ENCODE measurements at places on chromosomes 6 and 20.
A peak's percentile ranks its signal among the peaks of the same experiment; 100 is the strongest.

- DNase-seq = peak; percentile 60
Measured at GRCh38 chr6:30411515-30412207, 66.7 kb downstream of the RPP21 start.

DNA sequence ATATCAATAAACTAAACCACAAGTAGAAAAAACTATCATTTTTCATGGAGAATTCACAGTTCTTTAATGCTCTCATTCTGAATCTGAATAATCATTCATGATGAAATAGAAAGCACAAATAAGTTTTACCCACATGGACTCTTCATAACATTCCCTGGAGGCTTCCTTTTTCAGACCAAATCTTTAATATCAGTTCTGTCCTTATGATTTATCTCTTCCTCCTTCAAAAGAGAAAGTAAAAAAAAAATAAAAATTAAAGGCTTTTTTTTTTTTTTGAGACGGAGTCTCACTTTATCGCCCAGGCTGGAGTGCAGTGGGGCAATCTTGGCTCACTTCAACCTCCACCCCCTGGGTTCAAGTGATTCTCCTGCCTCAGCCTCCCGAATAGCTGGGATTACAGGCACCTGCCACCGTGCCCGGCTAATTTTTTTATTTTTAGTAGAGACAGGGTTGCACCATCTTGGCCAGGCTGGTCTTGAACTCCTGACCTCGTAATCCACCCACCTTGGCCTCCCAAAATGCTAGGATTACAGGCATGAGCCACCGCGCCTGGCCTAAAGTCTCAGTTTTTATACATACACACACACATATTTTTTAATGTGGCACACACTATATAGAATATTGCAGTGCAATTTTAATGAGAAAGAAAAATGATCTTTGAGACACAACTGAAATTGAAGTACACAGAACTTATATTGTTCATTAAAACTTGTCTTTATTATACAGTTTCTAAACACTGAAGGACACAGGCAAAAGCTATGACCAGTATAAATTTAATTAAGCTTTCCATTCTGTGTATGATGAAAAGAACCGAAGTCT, 31.9 kb upstream of the ZNF217 start:
- DNase-seq = no peak

GRCh38 chr6:121237859-121238258, 96.4 kb downstream of the TBC1D32 start:
- no peak for DNase-seq

- DNase-seq = no peak
Measured at GRCh38 chr6:92496527-92496926, 922.8 kb downstream of the EPHA7 start.

DNA sequence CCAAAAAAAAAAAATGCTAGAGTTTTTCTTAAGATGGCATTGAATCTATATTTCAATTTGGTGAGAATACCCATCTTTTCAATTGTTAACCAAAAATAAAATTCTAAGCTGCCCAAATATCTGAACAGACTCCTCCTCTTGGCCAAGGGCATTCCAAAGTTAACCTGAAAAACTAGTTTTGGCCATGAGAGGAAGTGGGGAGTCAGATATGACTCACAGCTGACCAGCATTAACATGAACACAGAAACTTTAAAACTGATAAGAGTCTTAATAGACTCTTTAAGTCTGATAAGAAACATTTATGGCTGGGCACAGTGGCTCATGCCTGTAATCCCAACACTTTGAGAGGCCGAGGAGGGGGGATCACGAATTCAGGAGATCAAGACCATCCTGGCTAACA, 171.3 kb downstream of the FAXC start:
- no peak for DNase-seq

DNA sequence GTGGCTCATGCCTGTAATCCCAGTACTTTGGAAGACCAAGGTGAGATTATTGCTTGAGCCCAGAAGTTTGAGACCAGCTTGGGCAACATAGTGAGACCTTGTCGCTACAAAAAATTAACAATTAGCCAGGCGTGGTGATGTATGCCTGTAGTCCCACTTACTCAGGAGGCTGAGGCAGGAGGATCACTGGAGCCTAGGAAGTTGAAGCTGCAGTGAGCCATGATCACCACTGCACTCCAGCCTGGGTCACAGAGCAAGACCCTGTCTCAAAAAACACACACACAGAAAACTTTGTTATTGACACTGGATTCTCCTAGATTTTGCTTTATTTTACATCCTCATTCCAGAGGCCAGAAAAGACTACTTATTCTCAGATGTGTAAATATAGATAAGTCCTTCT, 9.5 kb upstream of the REV3L start:
- no peak for DNase-seq

DNA sequence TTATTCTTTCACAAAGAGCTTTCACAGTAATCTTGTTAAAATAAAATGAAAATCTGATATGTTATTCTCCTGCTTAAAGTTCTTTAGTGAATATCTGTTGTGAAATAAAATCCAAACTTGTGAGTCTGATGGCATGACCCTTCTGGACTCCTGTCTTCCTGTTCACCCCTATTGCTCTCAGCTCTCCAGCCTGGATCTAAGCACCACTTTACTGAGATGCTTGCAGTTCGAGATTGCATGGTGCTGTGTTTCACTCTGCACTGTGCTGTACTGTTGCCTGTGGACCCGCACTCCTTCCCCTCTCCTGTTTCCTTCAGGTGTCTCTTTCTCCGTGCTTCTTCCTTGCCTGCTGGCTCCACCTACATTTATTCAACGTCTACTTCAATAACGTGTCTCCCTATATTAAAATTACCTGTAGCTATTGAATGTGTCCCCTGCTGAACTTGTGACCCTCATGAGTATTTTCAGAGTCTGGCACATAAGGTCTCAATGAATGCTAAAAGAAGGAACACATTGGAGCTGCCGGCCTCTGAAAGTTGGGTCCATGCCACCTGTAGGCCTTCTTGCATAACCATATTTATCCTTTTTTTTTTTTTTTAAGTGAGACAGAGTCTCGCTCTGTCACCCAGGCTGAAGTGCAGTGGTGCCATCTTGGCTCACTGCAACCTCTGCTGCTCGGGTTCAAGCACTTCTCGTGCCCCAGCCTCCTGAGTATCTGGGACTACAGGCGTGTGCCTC, 100.1 kb downstream of the ARID1B start:
- no peak for DNase-seq

- no peak for DNase-seq
Measured at GRCh38 chr6:170346649-170347048, 40.1 kb downstream of the FAM120B start.

GRCh38 chr6:39268721-39269120, 39.4 kb upstream of the KCNK5 start:
- DNase-seq = no peak

DNA sequence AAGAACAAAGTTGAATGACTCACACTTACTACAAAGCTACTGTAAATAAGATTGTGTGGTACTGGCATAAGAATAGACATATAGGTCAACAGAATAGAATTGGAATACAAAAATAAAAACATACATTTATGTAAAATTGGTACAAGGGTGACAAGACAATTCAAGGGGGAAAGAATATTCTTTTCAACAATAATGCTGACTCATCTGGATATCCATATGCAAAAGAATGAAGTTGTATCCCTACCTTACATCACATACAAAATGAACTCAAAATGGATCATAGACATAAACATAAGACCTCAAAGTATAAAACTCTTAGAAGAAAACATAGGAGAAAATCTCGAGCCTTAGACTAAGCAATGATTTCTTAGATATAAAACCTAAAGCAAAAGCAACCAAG, 50.9 kb downstream of the TRMT6 start:
- DNase-seq = no peak

- DNase-seq = no peak
Measured at GRCh38 chr6:150863213-150863928, 2.1 kb upstream of the MTHFD1L start.

- DNase-seq = no peak
Measured at GRCh38 chr20:63124782-63125580, 91.0 kb downstream of the YTHDF1 start.

- no peak for DNase-seq
Measured at GRCh38 chr20:51612896-51613295, 70.4 kb upstream of the NFATC2 start.

DNA sequence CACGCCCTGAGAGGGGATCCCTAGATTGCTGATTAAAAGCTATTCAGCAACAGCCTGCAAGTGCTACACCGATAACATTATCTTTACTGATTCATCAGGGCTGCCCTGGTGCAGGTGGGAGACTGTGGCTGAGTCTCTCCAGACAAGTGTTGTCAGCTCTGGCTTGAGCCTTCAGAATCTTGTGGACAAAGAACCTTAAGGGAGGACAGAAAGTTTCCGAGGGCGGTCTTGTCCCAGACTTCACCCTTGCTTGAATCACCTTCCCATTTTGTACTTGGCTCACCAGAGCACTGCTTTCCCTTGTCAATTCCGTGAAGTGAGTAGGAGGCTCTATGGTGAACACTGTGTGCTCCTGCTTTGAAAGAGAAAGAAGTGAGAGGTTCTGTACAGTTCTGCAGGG, 88.6 kb upstream of the PCSK2 start:
- no peak for DNase-seq

- no peak for DNase-seq
Measured at GRCh38 chr6:32950449-32950848, 2.4 kb downstream of the HLA-DMA start.

GRCh38 chr6:45566882-45567281, 189.1 kb upstream of the SUPT3H start:
- DNase-seq = peak; percentile 74

DNA sequence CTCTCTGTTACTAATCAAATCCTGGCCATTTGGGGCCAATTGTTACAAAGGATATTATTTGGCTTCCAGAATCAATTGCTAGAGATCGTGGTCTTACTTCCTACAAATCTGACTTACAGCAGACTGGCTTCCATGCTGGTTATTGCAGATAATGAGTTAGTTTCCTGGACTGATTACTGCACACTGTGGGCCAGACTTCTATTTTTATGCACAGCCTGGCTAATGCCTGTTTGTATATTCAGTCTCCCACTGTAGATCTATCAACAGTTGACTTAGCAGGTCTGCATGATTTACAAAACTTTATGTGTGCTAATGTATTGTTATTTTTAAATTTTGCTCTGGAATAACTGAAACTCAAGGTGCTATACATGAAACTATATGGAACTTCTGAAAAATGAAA, 25.8 kb upstream of the FBXL4 start:
- no peak for DNase-seq

DNA sequence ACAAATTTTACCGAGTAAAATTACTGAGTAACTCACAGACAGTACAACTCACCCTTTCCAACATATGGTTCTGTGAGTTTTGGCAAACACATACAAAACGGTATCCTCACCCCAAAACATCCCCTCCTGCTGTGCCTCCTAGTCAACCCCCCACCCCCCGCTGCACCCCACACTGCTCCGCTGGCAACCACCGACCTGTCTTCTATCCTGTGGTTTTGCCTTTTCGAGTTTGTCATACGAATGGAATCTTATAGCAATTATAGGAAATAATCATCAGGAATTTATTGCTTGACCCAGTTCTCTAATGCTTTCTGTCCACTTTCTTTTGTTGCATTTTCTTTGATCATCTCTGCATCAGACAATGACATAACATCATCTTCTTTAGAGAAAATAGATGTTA, 312.3 kb downstream of the KIF16B start:
- peak; percentile 24 for DNase-seq

DNA sequence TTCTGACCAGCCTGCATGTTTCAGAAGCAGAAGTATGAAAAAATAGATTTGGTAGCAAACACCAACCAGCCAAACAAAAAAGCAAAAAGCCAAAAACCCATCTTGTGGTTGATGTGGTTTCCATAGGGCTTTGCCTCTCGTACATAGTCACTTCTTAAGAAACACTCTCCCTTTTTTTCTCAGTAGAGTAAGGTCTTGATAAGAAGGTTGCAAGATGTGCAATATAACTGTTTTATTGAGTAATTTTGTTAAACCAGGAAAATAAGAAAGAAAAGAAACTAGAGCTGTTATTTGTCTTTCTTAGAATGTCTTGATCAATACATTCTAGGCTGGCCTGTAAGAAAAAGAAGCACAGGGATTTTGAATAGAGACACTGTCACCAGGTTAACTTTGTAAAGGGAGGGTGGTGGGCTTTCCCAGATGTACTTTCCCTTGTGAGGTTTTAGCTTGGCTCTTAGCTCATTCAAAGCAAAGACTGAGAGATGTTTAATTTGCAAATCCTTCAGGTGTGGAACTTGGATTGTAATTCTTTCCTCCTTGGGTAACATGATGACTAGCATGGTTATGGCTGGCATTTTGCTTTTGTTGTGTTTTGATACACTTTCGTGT, 49.7 kb downstream of the AKAP12 start:
- no peak for DNase-seq

GRCh38 chr6:81843302-81843701, 90.8 kb upstream of the TENT5A start:
- no peak for DNase-seq

- no peak for DNase-seq
Measured at GRCh38 chr6:168942646-168943045, 311.0 kb downstream of the THBS2 start.
